Daoy (cell line): ENCODE measurements at places on chromosomes 13 and 19. TPM values are rescaled to one million over a fixed set of nuclear protein-coding genes. Genes with fewer than 3 reads are reported as not detected.

GRCh38 chr19:17504030-17504429, 7.4 kb upstream of the PGLS start:
- DNase-seq: no peak

- no peak for DNase-seq
These were observed 2.8 kb downstream of the GRK1 start for GRCh38 chr13:113669755-113670341.

- DNase-seq: no peak
These were observed 2.2 kb downstream of the PEPD start for GRCh38 chr19:33519416-33519815.

GRCh38 chr19:37817180-37817981, 38.0 kb upstream of the ZNF573 start:
- peak; percentile 35 for DNase-seq

VRK3 gene
- 18.2 and 22.7 TPM in 2 replicates for total RNA-seq

DNA sequence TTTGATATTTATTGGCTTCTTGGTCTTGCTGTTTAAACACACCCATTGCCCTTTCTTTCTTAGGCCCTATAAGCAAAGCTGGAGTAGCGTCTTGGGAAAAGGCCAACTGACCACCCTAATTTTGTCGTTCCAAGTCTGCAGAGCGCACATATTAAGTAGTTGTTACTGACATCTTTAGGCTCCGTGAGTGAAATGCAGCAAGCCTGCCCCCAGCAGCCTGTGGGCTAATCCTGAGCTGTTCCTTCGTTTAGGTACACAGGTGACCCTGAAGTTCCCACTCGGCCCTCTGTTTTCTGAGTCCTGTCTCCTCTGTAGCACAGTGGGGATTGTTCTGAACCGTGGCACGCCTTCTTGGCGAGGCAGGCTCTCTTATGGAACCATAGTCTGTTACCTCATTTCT, 170.5 kb downstream of the STK24 start:
- no peak for DNase-seq
